ENCODE measurements at places on chromosomes 12 and 14.

- DNase-seq = no peak
These were observed 543.9 kb upstream of the LRFN5 start for GRCh38 chr14:41062826-41063225.

GRCh38 chr14:75646762-75647161 lies 13.9 kb downstream of the ERG28 start:
- no peak for DNase-seq

- no peak for DNase-seq
These were observed 214.1 kb downstream of the PTPRO start for GRCh38 chr12:15536446-15536845.

DNA sequence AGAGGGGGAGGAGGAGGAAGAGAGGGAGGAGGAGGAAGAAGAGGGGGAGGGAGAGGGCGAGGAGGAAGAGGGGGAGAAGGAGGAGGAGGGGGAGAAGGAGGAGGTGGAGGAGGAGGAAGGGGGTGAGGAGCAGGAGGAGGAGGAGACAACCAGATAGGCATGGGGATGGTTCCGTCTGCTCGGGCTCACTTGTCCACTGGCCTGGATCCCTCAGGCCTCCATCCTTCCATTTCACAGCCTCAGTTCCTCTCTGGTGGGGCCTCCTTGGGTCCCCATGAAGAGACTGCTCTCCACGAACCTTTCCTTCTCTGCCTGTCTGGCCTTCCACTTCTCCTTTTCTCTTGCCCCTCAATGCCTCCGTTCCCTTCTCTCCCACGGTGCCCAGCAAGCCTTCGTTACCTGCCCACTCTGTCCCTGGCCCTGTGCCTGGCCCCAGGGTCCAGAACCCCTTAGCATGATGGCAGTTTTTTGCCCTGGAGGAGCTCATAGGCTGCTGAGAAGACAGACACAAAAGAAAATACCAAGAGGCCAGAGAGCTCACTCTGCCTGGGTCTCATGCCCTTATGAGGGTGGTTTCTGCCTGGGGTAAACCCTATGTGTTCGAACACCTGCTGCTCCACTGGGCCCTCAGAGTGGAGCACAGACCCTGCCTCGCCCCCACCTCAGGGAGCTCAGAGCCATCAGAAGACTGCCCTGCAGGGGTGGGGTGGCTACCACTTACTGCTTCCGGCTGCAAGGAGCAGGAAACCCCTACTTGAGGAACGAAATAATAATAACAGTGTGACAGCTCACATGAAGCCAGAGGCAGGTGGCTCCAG lies 11.7 kb upstream of the CACNA2D4 start:
- DNase-seq = no peak

GRCh38 chr12:26713885-26714383 lies 119.1 kb downstream of the ITPR2 start:
- no peak for DNase-seq

GRCh38 chr14:101858791-101859537 lies 97.5 kb downstream of the PPP2R5C start:
- DNase-seq = no peak

DNA sequence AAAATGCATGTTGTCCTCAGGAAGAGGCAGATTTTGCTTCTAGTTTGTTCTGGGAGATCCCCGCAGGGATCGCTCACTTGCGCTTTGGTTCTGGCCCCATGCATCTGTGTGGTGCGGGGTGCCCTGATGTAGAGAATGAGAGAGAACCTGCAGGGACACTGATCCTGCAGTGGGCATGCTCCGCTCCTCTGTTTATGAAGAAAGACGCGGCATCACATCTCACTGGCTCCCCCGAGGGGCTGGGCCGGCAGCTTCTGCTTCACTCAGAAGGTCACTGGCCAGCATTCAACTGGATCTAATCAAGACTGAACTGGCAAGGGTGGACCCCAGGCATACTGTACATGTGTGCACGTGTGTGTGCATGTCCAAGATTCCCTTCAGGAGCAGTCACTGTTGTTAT lies 164.2 kb downstream of the CALM1 start:
- DNase-seq = no peak

GRCh38 chr14:72463291-72463866 lies 430.5 kb downstream of the DPF3 start:
- no peak for DNase-seq

- DNase-seq = no peak
These were observed 15.3 kb downstream of the KMT5A start for GRCh38 chr12:123399255-123399617.

DNA sequence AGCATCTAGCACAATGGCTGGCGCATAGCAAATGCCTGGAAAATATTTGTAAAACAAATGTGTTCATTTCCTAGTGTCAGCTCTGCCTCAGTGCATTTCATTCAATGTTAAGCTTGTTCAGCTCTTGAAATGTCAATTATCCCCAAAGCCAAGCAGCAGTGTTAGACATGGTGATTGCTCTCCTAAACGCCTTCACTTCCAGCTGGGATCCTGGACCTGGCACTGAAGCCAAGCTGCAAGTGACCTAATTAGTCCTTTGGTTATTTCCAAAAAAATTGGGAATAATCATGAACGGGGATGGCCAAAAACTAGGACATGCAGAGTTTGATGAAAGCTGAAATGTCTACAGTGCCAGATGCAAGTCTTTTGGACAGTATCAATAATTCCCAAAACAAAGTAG lies 54.9 kb upstream of the MDGA2 start:
- DNase-seq = no peak

GRCh38 chr12:65942102-65942501 lies 117.8 kb downstream of the HMGA2 start:
- DNase-seq = no peak

GRCh38 chr12:106137530-106138356 lies 1.0 kb downstream of the NUAK1 start:
- no peak for DNase-seq

- DNase-seq = no peak
These were observed 458.1 kb downstream of the PCNX1 start for GRCh38 chr14:71365361-71365760.

- DNase-seq = no peak
These were observed 95.8 kb upstream of the NCOR2 start for GRCh38 chr12:124663206-124663605.

DNA sequence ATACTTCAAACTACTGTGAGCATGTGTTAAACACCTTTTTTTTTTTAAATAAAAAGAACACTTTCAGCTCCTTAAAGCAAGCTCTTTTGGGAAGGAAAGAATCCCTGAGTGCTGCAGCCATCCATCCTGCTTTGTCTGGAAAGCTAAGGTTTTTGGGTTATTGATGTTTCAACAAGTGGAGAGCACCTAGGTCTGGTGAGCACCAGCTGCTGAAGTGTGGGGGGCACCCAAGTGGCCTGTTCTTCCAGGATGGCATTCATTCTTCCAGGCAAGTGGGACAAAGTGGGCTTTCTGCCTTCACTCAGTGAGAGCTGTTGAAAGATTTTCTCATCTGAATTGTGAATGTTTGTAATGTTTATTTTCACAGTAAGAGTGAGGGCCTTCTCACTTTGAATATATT lies 49.9 kb downstream of the BORCS5 start:
- no peak for DNase-seq

- no peak for DNase-seq
These were observed 112.6 kb downstream of the KCNK10 start for GRCh38 chr14:88210426-88210825.

GRCh38 chr12:76562130-76562529 lies 2.6 kb upstream of the OSBPL8 start:
- DNase-seq = no peak

DNA sequence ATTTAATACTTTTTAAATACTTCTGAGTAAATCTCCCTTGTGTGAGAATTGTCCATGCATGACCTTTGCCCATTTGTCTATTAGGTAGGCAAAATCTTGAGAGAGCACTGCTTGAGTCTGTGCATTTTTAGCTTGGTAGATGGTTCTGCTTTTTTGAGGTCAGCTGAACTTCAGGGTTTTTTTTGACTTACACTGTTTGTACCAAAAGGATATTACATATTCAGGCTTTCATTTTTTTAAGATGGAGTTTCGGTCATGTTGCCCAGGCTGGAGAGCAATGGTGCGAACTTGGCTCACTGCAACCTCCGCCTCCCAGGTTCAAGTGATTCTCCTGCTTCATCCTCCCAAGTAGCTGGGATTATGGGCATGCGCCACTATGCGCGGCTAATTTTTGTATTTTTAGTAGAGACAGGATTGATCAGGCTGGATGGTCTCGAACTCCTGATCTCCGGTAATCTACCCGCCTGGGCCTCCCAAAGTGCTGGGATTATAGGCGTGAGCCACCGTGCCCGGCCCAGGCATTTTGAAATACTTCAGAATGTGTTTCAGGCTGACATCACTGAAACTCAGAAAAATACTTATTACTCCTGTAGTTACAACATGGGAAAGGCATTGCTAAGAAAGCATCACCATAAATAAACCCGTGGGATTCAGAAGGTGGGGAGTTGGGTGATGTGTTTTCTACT lies 11.1 kb downstream of the RASSF3 start:
- DNase-seq = no peak

- DNase-seq = no peak
These were observed 26.4 kb upstream of the FAM222A start for GRCh38 chr12:109687250-109687649.

DNA sequence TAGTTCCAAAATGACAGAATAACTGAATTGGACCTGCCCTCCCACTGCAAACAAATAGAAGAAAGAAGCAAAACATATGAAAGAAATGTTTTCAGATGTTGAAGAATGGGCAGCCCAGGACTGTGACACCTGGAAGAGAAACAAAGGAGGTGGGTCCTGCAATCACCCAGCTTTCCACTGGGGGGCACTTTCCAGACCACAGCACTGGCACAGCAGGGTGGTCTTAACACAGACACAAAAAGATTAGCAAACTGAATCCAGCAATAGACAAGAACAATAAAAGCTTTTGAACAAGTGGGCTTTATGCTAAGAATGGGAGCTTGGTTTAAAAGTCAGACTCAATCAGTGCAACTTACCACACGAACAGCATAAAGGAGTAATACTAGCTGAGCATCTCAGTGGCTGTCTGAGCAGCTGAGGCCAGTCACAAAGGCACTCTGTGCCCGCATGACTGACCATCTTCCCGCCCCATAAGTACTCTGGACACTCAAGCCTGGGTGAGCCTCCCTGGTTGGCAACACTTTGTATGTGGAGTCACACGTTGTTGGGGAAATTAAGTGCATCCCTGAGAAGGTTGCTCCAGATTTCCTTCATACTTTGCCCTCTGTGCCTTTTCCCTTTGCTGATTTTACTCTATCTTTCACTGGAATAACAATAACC lies 27.7 kb downstream of the JKAMP start:
- no peak for DNase-seq

- no peak for DNase-seq
These were observed 9.9 kb upstream of the HAUS4 start for GRCh38 chr14:22966783-22967269.

GRCh38 chr14:103016594-103016993 lies 40.8 kb downstream of the CDC42BPB start:
- no peak for DNase-seq

DNA sequence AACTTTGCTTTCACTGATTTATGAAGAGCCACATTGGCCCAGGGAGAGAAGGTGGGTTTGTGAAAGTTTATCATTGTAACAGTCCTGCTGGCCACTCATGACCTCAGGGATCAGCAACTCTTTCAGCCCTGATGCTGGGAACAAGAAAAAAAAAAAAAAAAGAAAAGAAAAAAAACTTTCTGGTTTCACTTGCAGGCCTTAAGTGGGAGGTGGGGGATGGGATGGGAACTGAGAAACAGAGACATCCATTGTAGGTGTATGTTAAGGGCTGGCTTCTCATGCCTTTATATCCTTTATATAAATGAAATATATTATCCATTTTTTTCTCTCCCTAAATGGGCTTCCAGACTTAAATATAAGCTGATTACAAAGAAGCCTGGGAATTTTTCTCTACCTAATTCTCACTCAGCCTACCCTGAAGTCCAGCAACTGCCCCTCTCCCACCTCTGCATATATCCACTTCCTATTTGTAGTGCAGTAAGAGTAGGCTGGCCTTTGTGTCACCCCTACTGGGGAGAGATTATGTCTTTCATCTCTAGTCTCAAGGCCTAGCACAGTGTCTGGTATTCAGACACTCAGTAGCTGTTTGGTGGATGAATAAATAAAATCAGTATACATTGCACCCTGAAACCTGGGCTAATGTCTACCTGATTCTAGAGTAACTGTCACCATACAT lies 187.1 kb downstream of the KICS2 start:
- DNase-seq = no peak

DNA sequence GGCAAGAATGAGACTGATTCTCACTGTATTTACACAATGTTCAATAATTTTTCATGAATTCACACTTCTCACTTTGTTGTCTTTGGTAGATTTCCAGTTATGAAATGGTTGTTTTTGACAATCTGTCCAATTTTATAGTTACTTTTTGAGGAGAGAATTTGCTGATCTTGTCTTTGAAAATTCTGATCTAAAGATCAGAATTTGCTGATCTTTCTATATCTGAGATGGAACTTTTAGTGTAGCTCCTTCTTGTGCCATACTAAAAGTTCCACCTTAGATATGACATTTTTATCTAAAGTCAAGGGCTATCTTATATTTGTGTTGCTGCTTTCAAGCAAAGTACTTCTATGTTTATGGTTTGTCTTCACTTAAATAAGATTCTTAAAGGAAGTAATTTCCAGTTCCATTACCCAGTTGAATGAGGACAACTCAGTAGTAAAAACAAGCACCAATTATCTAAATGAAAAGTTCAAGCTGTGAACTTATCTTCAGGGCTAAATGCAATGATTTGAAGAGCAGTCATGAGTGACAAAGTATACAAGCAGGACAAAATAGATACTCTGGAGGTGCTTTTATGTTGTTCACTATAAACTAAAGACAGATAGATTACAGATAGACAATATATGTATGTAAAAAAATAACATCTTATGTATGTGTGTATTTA lies 76.4 kb upstream of the FOXG1 start:
- DNase-seq = no peak

DNA sequence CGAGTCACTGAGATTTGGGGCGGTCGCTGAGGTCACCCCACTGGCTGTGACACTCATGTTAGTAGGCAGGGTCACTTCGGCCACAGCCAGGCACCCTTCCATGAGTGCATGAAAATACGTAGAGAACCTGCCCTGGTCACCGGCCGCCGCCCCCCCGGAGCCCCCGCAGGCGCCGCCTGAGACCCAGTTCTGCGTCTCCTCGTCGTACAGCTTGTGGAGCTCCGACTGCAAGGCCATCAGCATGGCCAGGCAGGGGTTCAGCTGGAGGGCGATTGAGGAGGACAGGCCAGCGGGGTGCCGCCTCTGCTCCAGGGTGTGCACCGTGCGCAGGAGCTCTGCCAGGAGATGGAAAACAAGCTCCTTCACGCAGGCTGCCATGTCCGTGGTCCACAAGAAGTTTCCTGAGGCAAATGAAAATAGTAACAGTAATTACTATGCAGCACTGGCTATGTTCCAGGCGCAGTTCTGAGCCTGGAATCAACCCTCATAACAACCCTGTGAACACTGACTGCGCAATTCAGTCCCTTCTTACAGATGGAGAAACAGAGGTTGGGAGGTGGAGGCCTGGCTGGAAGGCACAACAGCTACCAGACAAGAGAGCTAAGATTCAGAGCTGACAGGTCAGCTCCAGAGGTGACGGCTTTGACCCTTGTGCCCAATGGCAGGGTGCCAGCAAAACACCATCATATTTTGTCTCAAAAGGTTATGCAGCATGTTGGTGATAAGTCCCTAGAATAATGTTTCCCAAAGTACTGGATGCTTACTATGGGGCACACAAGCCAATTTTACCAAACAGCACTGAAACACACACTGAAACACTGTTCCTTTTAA lies 59.9 kb downstream of the TRAFD1 start:
- DNase-seq = no peak
